Stimulated activated CD8-positive, alpha-beta memory T cell treated with anti-CD3 and anti-CD28 coated beads, Interleukin-4, amount 100 ng/mL, for 4 hours (primary cell): ENCODE measurements at places on chromosomes 11 and 22.

DNA sequence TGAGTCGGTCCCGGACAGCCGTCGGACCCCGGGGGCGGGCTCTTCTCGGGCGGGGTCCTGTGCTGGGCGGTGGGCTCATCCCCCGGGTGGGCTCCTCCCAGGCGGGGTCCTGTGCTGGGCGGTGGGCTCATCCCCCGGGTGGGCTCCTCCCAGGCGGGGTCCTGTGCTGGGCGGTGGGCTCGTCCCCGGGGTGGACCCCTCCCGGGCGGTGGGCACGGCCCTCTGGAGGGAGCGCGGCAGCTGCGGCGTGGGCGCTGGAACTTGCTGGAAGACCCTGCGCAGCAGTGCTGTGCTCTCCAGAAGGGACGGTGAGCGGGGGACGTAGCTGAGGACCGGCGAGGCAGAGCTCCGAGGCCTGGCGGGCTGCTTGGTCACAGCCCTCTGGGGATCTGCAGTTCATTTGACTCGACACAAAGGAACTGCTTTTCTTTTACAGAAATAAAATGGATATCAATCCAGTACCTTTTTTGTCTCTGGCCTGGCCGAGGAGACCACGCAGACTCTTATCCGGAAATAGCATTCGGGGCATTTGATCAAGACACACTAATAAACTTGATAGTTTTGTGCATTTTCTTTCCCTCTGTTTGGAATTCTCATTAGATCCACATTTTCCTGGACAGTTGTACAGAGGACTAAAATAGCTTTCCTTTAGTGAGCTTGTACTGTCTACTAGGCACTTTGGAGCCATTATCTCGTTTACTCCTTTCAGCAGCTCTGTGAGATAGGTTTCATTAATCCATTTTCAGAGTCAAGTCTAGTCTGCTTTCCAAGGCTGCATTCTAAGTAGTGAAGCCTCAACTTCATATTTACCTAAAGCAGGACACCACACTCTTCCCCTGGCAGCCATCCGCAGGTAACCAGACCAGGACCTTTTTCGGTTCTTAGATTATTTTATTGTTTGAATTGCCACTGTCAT is 812 bp downstream of the JAM3 start:
- DNase-seq = no peak

GRCh38 chr11:120909676-120910416 is 114.1 kb upstream of the TBCEL start:
- no peak for DNase-seq

DNA sequence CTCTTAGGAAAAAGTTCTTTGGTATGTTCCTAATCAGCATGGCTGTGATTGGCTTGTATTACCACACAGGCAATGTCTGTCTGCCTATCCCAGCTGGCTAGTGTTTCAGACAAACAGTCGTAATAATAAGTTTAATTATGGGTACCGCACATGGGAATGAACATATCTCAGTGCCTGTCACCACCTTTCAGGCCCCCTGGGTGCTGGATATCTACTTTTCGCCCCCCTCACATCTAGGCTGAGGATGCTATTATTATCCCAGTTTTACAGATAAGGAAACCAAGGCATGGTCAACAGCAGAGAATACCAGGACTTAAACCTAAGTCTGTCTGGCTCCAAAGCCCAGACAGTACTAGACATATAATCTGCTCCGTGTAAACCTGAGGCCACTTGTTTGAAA is 174.8 kb downstream of the SPON1 start:
- DNase-seq = no peak

GRCh38 chr11:62540804-62541701 is 5.6 kb downstream of the AHNAK start:
- DNase-seq = no peak

GRCh38 chr11:64863391-64864060 is 14.9 kb downstream of the EHD1 start:
- DNase-seq = no peak

DNA sequence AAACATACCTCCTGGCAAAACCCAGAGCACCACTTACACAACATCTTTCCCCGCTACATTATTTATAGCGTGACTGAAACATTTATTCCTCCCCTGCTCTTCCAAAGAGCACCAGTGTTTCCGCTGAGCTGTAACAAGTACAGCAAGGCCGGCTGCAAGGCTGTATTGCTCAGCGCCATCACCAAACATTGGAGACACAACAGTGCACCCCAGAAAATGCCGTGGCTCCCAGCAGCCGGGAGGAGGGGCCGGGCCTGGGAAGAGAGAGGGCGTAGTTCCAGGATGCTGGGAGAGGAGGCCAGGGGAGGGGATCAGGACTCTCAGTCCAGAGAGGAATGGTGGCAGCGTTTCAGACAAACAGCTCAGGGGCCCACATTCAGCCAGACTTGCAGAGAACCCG is 133.2 kb downstream of the DSCAML1 start:
- no peak for DNase-seq

DNA sequence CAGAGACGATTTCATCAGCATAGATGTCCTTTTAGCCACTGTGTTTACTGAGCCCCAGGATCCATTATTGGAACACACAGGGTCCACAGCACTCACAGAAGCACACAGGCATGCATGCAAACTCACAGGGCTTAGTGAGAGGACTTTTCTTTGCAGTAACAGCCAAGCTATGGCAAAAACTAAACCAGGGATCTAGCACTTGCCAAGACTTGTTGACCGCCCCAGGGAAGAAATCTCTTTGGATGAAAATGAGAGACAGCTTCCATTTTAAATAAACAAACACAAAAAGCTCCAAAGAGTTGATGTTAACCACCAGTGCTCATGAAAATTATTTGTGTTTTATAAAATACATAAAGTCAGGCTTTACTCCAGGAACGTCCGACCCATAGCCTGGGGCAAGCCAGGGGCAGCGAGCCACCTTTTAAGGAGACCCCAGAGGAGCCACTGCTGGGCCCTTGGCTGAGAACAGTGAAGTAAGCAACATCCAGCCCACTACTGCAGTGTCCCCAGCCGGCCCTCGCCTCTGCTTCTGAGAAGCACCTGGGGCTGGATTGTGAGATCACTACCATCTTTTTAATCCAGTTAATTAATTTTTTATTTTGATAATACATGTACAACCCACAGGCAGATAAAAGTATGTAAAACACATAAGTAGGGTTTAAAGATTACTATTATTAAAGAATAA is 22.0 kb upstream of the TFIP11 start:
- DNase-seq = no peak

GRCh38 chr11:97363331-97363730 is 973.5 kb downstream of the JRKL start:
- DNase-seq = no peak

DNA sequence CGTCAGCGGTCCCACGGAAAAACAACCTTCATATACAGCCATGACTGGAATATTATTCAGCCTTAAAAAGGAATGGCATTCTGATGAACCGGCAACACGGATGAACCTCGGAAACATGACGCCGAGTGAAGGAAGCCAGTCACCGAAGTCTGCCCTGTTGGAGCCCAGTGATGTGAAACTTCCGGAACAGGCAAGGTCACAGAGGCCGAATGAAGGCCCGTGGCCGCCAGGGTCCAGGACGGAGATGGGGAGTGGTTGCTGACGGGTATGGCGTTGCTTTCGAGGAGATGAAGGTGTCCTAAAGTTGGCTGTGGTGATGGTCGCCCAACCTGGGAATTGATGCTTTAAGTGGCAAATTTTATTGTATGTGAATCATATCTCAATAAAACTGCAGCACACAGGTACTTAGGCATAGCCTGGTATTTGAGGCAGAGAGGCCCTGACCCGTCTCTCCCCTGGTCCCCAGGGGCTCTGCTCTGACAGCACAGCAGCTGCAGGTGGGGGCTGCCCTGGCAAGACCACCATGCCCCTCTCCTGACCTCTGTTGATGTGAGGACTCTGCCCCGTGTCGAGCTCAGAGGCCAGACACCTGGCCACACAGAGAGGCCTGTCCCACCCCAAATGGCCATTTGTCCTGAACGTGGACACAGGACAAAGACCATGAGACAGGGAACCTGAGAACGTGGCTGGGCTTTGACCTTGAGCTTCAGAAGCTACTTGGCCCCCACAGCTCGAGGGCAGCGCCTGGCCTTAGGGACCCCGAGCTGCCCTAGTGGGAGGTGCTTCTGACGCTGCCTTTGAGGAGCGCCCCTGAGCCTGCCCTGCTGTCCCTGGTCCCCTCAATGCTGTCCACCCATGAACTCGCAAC is 1090.8 kb downstream of the BRD1 start:
- DNase-seq = no peak

DNA sequence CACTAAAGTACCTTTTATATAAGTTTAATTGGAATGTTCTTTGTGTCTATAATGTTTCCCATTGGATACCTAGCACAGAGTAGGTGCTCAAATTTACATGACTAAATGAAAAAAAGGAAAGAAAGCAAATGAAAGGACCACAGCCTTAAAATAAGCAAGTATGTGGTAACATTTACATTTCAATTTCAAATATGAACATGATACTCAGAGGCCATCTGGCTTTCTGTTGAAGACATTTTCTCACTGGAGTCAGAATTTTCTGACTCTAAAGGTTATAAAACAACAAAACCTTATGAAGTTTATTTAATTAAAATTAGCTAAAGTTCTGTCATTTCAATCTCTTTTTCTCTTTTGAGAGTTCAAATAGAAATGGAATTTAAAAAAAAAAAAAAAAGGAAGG is 904 bp upstream of the ANGPTL5 start:
- DNase-seq = no peak

- no peak for DNase-seq
Measured at GRCh38 chr11:99791354-99791753, 770.6 kb downstream of the CNTN5 start.

- DNase-seq = no peak
Measured at GRCh38 chr11:112118176-112118575, 31.5 kb downstream of the SDHD start.

GRCh38 chr11:33214767-33215166 is 42.4 kb upstream of the HIPK3 start:
- DNase-seq = no peak

GRCh38 chr11:112977755-112978154 is 16.5 kb downstream of the NCAM1 start:
- DNase-seq = no peak

GRCh38 chr11:1343391-1344055 is 34.1 kb upstream of the TOLLIP start:
- DNase-seq = no peak

- no peak for DNase-seq
Measured at GRCh38 chr11:1701091-1701807, 4.3 kb downstream of the KRTAP5-6 start.

GRCh38 chr11:19727246-19727645 is 14.6 kb downstream of the NAV2 start:
- DNase-seq = no peak

- no peak for DNase-seq
Measured at GRCh38 chr22:24969560-24970301, 17.2 kb downstream of the KIAA1671 start.

DNA sequence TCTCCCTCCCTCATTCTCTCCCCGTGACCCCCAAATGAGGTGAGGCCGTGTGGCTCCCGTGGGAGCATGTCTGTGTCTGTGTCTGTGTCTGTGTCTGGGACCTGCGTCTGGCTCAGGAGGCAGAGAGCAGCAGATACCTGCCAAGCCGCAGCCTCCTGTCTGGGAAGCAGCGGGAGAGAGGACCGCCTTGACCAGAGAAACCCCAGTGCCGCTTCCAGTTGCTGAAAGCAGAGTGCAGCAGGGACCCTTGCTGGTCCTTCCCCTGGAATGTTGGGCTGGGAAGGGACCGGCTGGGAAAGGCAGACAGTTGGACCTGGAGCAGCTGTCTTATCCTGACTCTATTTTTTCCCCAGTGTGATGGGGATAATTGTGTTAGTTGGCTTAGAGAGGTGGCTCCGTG is 525 bp downstream of the CSDC2 start:
- no peak for DNase-seq

DNA sequence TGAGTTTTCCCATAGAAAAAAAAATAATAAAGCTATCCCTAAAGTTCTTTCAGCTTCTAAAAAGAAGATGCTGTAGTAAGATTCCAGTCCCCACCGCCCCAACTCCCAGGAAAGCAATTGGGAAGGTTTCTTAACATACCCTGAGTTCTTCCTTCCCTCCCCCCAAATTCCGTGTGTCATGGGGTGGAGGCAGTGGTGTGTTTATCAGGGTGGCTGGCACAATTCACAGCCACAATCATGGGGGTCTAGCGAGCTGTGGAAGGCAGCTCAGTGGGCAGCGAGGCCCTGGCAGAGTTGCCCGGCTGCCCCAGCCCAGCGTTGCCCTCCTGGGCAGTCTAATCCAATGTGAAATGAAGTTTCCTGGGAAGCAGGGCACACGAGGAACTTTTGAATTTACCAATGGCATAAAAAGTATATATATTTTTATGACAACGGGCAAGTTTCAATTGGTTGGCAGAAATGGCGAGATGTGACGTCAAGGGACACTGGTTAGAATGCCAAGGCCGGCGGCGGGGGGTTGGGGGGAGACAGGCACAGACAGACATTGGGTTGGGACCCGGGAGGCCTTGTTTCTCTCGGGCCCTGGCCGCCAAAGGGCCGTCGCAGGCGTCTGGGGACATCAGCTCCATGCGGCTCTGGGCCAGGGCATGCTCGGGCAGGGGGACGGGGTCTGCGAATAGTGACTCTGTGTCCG is 80.7 kb upstream of the PPARA start:
- no peak for DNase-seq

GRCh38 chr22:32971276-32971675 is 86.9 kb downstream of the SYN3 start:
- no peak for DNase-seq

- no peak for DNase-seq
Measured at GRCh38 chr22:50278956-50279619, 8.9 kb upstream of the MAPK11 start.

DNA sequence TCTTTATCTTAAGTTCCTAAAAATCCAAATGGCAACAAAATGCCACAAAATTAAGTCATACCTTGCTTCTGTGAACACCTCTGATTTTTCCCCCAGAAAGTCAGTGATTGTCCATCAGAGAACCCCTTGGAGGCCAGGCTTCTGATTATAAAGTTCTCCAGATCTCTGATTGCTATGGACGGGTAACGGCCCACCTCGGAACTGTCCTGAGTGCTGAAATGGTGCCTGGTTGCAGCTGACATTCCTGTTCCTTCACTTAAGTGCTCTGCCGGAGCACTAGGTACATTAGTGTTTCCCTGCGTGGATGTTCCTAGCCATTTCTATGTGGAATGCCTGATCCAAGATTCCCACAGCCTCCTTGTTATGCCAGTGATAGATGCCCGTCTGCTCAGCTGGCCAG is 85.0 kb downstream of the CHST1 start:
- DNase-seq = no peak

DNA sequence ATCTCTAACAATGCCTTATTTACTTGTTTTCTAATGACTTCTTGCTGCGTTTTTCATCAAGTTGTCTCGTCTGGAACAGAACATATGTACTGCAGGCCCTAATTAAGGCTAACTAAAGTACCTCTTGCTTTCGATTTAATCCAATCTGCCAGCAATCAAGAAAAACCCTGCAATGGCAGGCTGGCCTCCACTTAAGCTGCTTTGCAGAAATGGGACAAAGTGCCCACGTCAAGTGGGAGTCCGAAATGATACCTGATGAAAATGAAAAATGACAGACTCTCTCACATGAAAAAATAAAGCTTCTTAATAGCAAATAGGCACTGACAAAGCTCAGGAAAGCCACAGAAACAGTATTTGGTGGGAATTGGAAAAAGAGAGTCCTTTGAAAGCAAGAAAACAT is 1454.7 kb downstream of the FAM181B start:
- no peak for DNase-seq
